ENCODE measurements at places on chromosomes 4 and X. TPM values are rescaled to one million over a fixed set of nuclear protein-coding genes. Genes with fewer than 3 reads are reported as not detected.

GRCh38 chrX:20527558-20528011, 260.9 kb upstream of the RPS6KA3 start:
- no peak for DNase-seq

GRCh38 chr4:147846318-147847155, 114.6 kb downstream of the ARHGAP10 start:
- DNase-seq = no peak

The CLDN22 gene
- not detected for total RNA-seq

The ANXA10 gene
- 9.9 TPM for total RNA-seq

The OPHN1 gene
- total RNA-seq = 3.0 TPM

The MAGEB1 gene
- total RNA-seq = not detected
